DND-41 (cell line): ENCODE measurements at places on chromosomes 16 and 17.
A peak's percentile ranks its signal among the peaks of the same experiment; 100 is the strongest.

DNA sequence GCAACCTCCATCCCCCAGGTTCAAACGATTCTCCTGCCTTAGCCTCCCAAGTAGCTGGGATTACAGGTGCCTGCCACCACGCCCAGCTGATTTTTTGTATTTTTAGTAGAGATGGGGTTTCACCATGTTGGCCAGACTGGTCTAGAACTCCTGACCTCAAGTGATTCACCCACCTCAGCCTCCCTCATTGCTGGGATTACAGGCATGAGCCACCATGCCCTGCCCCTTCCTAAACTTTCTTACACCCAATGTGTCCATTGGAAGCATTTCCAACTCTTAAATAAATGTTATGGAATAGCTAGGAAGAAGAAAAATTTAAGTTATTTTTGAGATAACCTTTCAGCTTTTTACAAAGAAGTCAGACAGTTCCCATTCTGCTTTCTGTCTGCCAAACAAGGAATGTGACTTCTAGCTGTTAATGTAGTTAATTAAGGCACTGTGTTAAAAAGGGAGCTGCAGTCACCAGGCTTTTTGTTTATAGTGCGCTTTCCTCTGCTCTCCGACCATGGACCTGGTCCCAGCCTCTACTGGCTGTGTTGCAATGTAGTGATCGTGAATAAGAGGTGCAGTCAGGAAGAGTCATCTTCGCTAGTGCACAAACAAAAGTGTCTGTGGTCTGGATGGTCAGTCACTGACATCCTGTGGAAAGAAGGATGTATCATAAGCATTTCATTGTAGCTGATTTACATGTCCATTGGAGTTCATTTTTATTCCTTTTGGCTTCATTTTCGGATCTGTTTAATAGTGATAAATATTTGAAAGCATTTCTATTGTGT lies 39.7 kb downstream of the USP10 start:
- H3K36me3 ChIP-seq = peaks cover 50% of the 10 kb centered on the region
- no peaks in the 10 kb centered on the region for H3K27me3 ChIP-seq
- no peak for DNase-seq
- H3K27ac ChIP-seq = no peak overlapping the region

- H3K27me3 ChIP-seq = peaks cover 17% of the 10 kb centered on the region
- H3K4me1 ChIP-seq = peaks cover 67% of the 10 kb centered on the region
- H3K36me3 ChIP-seq = no peaks in the 10 kb centered on the region
- peak; percentile 82 for DNase-seq
- no peak overlapping the region for H3K4me3 ChIP-seq
- peak overlapping the region; percentile 74 for H3K27ac ChIP-seq
Observed at GRCh38 chr17:56681561-56682266, 88.2 kb downstream of the NOG start.

DNA sequence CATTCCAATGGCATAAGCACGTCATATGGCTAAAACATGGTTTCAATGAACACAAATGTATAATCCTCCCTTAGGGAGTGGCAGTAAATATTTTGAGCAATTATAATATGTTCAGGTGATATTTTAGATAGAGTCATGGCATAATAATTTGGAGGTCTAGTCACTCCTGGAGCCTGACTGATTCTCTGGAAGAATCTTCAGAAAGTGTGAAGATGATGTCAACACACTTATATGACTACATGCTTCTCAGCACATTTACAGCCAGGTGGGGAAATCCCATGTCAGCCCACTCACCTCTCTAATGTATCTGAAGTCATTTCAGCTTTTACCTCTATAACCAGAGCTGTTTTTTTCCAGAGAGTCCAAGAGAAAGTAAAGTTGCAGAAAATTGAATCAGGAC lies 474.8 kb downstream of the SHISA9 start:
- H3K36me3 ChIP-seq = no peaks in the 10 kb centered on the region
- H3K27me3 ChIP-seq = no peaks in the 10 kb centered on the region
- H3K4me1 ChIP-seq = no peaks in the 10 kb centered on the region
- H3K27ac ChIP-seq = no peak overlapping the region

GRCh38 chr17:633133-633532 lies 81.5 kb downstream of the VPS53 start:
- no peak overlapping the region for H3K27ac ChIP-seq
- peaks cover 23% of the 10 kb centered on the region for H3K36me3 ChIP-seq
- no peaks in the 10 kb centered on the region for H3K4me1 ChIP-seq
- H3K27me3 ChIP-seq = no peaks in the 10 kb centered on the region
- no peak for DNase-seq

DNA sequence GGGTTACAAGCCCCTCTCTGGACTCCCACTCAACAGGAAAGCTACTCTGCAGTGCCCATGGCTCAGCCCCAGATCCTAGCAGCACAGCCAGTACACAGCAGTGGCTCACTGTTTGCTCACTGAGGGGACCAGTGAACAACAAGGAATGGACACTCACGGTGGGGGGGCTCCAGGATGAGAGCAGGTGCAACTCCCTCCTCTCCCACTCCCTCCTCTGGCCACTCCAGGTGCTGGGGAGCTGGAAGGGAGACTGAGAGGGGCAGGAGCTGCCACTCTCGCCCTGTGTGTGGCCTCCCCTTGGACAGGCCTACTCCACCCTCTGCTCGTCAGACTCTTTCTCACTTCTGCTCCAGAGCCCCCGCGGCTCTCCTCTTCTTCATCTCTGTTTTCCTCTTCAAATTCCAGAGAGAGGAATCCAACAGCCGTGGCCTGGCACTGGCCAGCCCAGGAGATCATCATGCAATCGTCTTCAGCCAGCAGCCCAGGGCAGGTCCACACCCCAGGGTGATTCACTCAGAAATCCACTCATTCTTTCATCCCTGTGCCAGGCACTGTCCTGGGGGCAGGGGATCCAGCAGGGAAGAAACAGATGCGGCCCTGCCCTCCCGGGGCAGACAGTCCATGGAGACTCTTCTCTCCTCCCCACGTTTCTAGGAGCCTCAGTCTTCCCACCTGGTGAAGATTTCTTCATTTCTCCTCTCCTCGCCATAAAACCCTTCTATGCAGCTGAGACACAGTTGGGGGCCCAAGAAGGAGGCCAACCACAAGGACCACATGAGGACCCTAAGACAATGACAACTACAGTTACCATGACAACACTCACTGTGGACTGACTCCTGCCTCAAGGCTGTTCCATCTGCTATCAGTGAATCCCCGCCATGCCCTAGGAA lies 30.7 kb downstream of the CFAP20 start:
- H3K27ac ChIP-seq = no peak overlapping the region
- DNase-seq = no peak
- H3K4me1 ChIP-seq = no peaks in the 10 kb centered on the region
- no peaks in the 10 kb centered on the region for H3K27me3 ChIP-seq
- no peak overlapping the region for H3K4me3 ChIP-seq
- no peaks in the 10 kb centered on the region for H3K36me3 ChIP-seq

- DNase-seq = peak; percentile 37
- H3K36me3 ChIP-seq = peaks cover 15% of the 10 kb centered on the region
- H3K27ac ChIP-seq = peak overlapping the region; percentile 56; the same call in 1 of the 2 replicates
- H3K27me3 ChIP-seq = no peaks in the 10 kb centered on the region
- H3K4me1 ChIP-seq = peaks cover 23% of the 10 kb centered on the region
Observed at GRCh38 chr16:2912330-2913199, 834 bp downstream of the FLYWCH1 start.

GRCh38 chr16:12611006-12611477 lies 192.6 kb downstream of the CPPED1 start:
- no peaks in the 10 kb centered on the region for H3K36me3 ChIP-seq
- DNase-seq = no peak
- H3K4me1 ChIP-seq = peaks cover 11% of the 10 kb centered on the region
- no peaks in the 10 kb centered on the region for H3K27me3 ChIP-seq

DNA sequence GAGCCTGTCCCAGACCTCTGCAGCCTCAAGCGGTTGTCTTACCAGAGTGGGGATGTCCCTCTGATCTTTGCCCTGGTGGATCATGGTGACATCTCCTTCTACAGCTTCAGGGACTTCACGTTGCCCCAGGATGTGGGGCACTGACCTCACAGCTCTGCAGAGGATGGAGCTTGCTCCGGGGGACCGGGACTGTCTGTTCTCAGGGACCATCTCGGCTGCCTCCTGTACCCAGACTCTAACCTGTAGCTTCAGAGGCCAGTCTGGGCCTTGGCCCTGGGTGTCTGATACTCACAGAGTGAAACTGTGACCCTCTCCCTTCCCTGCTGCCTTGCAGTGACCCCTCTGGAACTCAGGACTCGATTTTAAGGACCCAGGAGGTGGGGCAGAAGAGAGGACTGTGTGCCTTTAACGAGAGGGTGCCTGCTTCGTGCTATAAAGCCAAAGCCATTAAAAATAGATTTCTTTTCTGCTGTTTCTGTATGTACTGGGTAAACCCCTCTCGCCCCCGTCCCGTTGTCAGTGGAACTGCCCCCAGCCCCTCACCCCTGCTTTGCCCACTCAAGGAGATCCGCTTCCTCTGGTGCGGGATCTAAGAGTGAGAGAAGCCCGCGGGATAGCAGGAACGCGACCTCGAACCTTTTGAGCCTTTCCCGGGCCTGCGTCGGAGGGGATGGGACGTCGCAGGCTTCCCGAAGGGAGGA lies 1.1 kb upstream of the LLGL2 start:
- no peak overlapping the region for H3K4me3 ChIP-seq
- DNase-seq = no peak
- no peaks in the 10 kb centered on the region for H3K4me1 ChIP-seq
- H3K27me3 ChIP-seq = no peaks in the 10 kb centered on the region
- no peak overlapping the region for H3K27ac ChIP-seq
- peaks cover 41% of the 10 kb centered on the region for H3K36me3 ChIP-seq

- no peak overlapping the region for H3K4me3 ChIP-seq
- no peaks in the 10 kb centered on the region for H3K4me1 ChIP-seq
- H3K36me3 ChIP-seq = no peaks in the 10 kb centered on the region
Observed at GRCh38 chr16:23269248-23269953, 32.7 kb upstream of the SCNN1B start.

DNA sequence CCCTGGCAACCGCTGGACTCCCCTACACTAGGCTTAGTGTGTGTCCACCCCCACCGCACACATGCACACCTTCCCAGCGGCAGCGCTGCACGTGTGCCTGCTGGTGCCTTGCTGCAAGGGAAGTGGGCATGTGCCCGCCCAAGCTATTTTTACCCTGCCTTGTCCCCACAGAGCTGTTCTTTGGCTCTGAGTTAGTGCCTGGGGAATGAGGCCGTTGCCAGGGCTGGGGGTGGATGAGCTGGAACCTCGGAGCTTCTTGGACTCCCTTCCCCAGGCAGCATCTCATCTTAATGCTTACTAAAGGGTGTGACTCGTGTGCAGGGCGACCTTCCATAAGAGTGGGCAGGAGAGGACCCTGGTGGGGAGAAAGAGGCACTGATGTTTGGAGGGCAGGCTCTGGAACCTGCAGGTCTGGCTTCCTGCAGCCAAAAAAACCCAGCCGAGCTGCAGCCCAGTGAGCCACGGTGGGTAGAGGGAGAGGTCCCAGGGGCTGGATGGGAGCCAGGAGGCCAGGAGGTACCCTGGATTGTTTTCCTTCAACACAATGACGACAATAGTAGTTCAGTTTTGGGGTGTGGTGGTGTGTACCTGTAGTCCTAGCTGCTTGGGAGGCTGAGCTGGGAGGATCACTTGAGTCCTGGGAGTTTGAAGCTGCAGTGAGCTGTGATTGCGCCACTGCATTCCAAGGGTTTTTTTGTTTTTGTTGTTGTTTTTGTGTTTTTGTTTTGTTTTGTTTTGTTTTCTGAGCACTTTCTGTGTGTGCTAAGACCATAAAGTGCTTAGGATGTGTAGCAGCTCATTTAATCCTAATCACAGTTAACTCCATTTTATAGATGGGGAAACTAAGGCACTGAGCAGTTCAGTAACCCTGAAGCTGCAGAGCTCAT lies 119.1 kb downstream of the RAB11FIP4 start:
- no peak overlapping the region for H3K27ac ChIP-seq
- H3K36me3 ChIP-seq = no peaks in the 10 kb centered on the region
- DNase-seq = no peak

GRCh38 chr16:11627822-11628457 lies 40.3 kb upstream of the SNN start:
- no peak overlapping the region for H3K4me3 ChIP-seq
- peaks cover 39% of the 10 kb centered on the region for H3K4me1 ChIP-seq
- H3K27ac ChIP-seq = no peak overlapping the region
- DNase-seq = no peak

DNA sequence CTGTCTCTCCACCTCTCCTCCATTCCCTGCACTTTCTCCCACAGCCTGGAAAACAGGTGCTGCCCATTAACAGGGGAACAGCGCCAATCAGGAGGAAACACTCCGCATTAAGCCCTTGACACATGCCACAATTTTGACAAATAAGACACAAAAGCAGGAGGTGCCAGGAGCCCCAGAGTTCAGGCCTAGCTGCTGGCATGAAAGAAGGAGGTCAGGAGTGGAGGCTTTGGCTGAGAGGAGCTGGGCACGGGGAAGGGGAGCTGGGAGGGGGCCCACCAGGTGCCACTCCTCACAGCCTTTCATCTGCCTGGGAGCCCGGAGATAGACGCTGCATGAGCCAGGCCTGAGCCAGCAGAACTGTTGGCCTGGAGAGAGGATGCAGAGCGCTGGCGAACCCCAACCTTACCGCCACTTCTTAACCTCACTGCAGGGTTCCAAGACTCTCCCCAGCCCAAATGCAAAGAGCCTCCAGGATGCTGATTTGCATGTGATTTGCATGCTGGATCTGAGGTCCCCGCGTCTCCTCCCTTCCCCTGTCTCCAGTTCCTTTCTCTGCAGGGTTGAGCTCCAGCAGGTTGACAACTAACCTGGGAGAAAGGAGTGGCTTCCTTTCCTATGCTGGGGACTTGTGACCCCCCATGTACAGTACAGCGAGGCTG lies 139.8 kb upstream of the SDK2 start:
- no peak for DNase-seq
- no peak overlapping the region for H3K4me3 ChIP-seq
- H3K36me3 ChIP-seq = no peaks in the 10 kb centered on the region
- H3K4me1 ChIP-seq = no peaks in the 10 kb centered on the region
- H3K27ac ChIP-seq = no peak overlapping the region

DNA sequence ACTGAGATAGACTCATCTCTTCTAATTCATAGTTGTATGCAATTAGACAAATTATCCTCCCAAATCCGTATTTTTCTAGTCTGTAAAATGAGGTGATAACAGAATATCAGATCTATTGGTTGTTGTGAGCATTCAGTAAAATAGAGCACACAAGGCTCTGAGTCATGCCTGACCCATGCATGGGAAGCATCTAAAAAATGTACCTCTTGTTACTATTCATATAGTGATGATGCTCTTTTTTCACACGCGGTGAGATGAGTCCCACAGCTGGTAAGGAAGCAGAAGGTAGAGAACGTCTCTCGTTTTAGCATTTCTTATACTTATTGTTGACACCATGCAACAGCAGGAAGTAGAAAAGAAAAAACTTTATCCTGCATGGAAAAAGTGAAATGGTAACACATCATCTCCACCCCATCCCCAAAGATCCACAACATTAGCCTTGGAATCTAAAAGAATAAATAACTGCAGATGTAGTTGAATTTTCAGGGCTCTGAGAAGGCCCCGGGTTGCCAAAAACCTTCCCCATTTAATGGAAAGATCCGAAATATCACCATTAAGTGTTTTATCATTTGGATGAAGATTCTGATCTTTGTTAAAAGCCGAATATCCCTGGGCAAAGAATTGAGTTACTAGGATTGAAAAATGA lies 215.6 kb downstream of the TMEM114 start:
- H3K27ac ChIP-seq = no peak overlapping the region
- no peaks in the 10 kb centered on the region for H3K4me1 ChIP-seq
- DNase-seq = no peak
- no peaks in the 10 kb centered on the region for H3K36me3 ChIP-seq
- no peaks in the 10 kb centered on the region for H3K27me3 ChIP-seq
